ENCODE measurements at places on chromosomes 3 and 15. TPM values are rescaled to one million over a fixed set of nuclear protein-coding genes. Genes with fewer than 3 reads are reported as not detected.

The WDR93 gene
- not detected for total RNA-seq

DNA sequence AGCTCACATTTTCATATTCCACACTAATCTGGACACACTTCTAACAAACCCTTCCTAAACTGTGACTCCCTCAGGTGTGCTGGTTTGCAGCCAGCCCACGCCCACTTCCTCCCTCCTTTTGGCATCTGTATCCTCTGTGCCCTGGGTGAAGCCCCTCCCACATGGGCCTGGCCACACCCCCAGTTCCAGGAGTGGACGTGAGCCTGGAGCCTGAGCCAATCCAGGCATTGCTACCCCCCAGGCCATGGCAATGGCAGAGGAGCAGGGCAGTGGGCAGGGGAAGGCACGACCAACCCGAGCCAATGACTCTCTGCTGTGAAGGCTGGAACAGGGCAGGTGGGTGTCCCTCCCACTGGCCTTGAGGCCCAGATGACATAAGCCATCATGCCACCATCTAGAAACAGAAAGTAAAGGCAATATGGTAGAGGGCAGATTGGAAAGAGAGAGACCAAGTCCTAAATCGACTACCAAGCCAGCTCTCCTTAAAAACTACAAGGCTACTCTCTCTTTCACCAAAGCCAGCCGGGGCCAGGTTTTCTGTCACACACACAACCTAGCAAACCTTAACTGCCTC lies 18.6 kb downstream of the FAM174B start:
- peak overlapping the region; percentile 91 for H3K27ac ChIP-seq
- H3K36me3 ChIP-seq, result no peaks in the 10 kb centered on the region
- H3K4me3 ChIP-seq, result no peak overlapping the region
- H3K4me1 ChIP-seq, result peaks cover 56% of the 10 kb centered on the region
- H3K27me3 ChIP-seq, result no peaks in the 10 kb centered on the region

GRCh38 chr15:99509686-99510461 lies 55.9 kb upstream of the MEF2A start:
- H3K36me3 ChIP-seq, result no peaks in the 10 kb centered on the region

DNA sequence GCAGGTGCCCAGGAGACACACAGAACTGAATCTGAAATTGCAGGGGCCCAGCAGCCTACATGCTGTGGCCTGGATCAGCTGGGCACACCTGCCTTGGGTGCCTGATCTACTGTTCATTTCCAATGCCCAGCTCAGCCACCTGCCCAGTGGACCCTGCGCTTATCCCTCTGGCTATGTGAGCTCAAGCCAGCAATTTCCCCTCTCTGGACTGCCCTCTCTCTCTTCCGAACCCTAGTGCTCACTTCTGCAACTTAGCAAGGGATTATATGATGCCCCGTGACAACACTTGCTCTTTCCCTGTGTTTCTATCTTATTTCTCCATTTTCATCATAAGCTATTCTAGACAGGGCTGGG lies 276.0 kb downstream of the UACA start:
- no peak for DNase-seq
- no peaks in the 10 kb centered on the region for H3K27me3 ChIP-seq
- no peaks in the 10 kb centered on the region for H3K36me3 ChIP-seq
- no peak overlapping the region for H3K4me3 ChIP-seq
- H3K27ac ChIP-seq, result peak overlapping the region; percentile 55

All from stomach (tissue), 19 donors.